ENCODE measurements at places on chromosomes 2 and 18.
A peak's percentile ranks its signal among the peaks of the same experiment; 100 is the strongest.

- DNase-seq = no peak
Measured at GRCh38 chr2:147863835-147864234, 19.0 kb downstream of the ACVR2A start.

- DNase-seq = no peak
Measured at GRCh38 chr2:107259408-107260195, 373.6 kb upstream of the ST6GAL2 start.

DNA sequence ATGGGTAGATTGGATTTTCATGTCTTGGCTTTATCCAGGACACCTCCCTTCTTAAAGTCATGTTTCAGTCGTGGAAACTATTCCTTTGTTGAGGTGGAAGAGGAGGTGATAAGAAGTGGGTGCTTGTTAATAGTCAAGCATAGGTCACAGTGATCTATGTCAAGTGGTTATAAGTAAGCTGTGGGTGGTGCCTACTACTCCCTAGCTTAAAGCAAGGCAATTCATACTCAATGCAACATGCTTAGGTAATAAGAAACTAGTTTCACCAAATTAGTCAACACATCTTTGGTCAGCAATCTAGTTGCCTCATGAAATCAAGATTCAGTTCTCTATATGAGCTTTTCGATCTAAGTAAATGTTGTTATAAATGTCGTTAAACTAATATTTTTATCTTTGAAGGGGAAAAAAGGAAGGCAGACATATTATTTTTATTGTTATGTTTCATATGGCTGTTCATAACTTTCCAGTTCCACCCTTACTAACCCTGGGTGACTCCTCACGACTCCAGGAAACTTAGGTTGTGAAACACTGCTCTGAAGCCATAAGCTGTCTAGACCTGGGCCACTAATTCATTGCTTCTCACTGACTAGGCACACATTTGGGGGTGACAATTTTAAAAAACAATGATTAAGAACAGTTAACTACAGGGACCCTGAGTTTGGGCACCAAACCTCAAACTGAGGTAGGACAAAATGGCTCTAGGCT lies 5.8 kb upstream of the ABCB11 start:
- no peak for DNase-seq

DNA sequence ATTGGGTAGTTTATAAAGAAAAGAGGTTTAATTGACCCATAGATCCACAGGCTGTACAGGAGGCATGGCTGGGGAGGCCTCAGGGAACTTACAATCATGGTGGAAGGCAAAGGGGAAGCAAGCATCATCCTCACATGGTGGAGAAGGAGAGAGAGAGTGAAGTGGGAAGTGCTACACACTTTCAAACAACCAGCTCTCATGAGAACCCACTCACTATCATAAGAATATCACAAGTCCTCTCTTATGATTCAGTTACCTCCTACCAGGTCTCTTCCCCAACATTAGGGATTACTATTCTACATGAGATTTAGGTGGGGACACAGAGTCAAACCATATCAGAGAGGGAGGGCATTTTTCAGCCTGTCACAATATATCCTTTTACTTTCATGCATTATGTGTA lies 22.7 kb upstream of the DOCK10 start:
- DNase-seq = no peak

GRCh38 chr18:80171054-80171872 lies 62.2 kb downstream of the ADNP2 start:
- no peak for DNase-seq

- no peak for DNase-seq
Measured at GRCh38 chr18:67964462-67964861, 447.9 kb upstream of the DSEL start.

DNA sequence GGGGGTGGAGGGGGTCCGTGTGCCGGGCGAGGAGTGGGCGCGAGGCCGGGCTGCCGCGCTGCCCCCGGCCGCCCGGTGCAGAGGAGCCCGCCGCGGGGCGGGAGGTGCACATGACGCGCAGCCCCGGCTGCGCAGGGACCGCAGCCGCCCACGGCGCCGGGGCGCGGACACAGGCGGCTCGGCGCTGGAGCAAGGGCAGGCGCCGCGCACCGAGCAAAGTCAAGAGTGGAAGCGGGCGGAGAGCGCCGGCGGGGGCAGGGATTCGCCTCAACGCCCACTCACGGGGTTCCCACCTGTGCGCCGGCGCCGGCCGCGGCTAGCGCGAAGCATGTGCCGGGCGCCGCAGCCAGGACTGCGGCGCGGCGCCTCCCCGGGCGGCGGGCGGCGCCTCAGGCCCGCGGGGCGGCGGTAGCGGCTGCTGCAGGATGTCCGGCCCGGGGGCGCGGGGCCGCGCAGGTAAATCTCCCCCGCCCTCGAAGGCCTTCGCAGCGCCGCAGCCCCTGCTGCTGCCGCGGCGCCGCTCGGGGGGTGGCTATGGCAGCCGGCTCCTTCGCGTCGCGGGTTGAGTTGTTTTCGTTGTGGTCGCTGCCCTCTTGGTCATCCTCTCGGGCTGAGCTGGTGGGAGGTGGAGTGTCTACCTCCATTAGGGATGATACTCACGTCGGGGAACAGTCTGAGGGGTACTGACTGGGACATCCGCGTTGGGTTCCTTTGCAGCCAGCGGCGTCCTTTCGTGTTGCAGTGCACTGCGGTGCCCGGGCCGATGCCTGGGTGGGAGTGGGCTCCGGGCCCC lies 216.3 kb upstream of the DTNA start:
- DNase-seq = no peak

GRCh38 chr18:649341-649740 lies 8.1 kb upstream of the TYMS start:
- no peak for DNase-seq

GRCh38 chr2:118980022-118980421 lies 38.0 kb downstream of the MARCO start:
- DNase-seq = no peak

DNA sequence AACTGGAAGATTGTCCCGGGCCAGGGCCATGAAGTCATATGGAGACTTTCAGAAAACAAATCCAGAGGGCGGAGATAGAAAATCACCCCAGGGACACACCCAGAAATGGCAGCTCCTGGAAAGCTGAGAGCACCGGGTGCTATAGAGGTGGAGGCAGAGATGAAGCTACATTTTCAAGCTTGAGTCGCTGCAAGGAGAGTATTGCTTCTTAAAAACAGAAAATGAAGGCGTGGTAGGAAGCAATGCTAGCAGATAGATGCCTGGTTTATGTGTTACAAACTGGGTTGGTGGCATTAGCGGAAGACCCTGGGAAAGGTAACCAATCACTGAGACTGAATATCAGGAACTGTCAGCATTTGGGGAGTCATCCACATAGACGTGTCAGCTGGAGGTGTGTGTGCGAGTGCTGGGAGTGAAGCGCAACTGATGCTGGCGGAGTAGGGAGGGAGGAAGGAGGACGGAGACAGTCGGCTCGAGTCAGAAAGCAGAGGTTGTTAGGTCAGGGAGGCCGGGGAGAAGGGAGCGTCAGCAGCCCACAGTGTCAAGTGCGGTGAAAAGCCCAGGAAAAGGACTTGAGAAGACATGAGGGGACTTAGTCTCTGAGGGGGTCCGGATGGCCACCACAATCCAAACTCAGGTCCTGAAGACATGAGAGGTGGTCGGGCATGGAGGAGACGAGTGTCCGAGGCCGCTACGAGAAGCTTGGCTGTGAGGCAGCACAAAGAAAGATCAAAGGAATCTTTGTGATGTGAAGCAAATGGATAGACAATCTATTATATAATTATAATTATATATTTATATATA lies 45.4 kb downstream of the C18orf63 start:
- no peak for DNase-seq

- DNase-seq = no peak
Measured at GRCh38 chr2:40394597-40394996, 57.3 kb downstream of the SLC8A1 start.

GRCh38 chr18:68843473-68844089 lies 45.7 kb downstream of the CCDC102B start:
- no peak for DNase-seq

- DNase-seq = no peak
Measured at GRCh38 chr2:24317491-24317920, 42.8 kb downstream of the ITSN2 start.

GRCh38 chr2:106781196-106781595 lies 104.8 kb downstream of the ST6GAL2 start:
- no peak for DNase-seq

DNA sequence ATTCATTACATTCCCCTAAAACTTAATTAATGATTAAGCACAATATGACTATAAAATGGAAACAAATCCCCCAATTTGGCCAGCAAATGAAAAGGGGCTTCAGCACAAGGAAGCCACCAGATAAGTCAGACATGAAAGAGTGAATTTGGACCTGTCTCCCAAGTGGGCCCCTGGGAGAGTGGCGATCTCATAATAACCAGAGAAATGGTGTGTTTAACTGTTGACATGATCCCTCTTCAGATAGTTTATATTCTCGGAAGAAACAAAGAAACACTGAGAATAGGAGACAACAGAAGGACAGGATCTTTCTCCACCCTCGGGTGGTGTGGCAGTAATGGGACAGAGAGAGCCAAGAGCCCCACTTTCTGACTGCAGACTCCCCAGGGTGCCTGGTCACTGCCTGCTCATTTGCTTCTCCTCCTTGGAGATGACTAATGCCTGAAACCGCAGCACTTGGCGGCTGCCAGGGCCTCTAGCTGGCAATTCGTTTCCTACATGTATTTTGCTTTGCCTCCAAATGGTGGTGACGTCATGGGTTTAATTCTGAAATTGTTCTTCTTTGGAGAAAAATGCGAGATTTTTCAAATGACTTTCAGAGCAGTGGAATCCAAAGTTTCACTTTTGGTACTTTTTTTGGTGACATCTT lies 46.4 kb upstream of the SPP2 start:
- DNase-seq = peak; percentile 62

DNA sequence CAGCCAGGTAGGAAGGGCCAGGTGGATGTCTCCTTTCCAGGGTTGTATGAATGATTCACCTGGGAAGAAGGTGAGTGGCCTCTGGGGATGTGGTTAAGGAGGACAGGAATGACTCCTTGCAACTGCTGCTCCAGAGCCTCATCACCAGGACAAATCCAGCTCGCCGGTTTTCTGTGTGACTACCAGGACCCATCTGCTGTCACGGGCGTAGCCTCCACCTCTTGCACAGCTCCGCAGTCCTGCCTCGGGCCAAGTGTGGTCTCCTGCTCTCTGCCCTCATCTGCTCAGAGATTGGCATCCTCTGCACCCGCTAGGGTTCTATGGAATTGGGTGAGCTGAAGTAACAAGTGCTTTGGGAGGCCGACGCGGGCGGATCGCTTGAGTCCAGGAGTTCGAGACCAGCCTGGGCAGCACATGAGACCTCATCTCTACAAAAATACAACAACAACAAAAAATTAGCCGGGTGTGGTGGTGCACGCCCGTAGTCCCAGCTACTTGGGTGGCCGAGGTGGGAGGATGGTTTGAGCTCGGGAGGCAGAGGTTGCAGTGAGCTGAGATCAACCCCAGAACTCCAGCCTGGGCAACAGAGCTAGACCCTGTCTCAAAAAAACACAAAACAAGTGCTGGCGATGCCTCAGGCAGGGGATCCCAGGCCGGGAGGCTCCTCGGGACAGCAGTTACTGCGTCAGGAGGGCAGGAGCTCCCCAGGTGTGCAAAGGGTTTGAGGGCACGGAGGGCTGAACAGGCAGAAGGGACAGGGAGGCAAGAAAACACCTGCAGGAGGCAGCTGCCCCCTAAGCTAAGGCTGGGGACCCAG lies 831 bp upstream of the D2HGDH start:
- DNase-seq = no peak

Measured in NCI-H2107 (cell line).